CD4-positive, alpha-beta T cell (primary cell): ENCODE measurements at places on chromosomes 11 and 22.
A peak's percentile ranks its signal among the peaks of the same experiment; 100 is the strongest.

- DNase-seq: no peak
These were observed 69.0 kb upstream of the THY1 start for GRCh38 chr11:119491753-119492510.

GRCh38 chr11:70579316-70579955, 181.1 kb downstream of the CTTN start:
- no peak for DNase-seq

DNA sequence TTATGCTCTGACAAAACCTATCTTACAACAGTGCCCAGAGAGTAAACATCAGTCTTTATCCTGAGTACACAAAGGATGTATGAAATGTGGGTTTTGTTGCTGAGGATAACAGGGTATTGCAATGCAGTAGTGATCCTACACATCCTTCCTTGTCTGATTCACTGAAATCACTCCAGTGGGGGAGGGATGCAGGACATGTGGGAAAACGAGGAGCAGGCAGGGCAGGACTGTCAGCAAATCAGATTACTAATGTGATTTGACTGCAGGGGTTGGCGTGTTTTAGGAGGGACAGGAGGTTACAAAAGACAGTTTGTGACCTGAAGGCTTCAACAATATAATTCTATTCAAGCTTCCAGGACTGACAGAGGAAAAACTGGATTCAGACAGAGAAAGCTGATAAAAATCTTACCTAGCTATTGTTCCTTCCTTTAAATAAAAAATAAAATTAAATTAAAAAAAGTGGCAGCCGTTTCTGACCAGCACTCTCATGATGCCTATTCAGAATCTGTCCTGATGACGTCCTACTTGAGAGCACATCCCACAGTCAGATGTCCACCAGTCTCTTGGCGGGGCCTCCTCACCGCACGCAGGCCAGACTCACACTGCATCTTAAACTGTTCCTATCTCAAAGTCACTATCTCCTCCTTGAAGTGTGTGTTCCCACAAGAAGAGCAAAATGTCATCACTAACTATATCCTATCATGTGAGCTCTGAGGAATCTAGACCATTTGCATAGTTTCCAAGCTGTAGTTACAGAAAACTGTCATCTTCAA, 50.6 kb upstream of the MN1 start:
- DNase-seq: no peak

DNA sequence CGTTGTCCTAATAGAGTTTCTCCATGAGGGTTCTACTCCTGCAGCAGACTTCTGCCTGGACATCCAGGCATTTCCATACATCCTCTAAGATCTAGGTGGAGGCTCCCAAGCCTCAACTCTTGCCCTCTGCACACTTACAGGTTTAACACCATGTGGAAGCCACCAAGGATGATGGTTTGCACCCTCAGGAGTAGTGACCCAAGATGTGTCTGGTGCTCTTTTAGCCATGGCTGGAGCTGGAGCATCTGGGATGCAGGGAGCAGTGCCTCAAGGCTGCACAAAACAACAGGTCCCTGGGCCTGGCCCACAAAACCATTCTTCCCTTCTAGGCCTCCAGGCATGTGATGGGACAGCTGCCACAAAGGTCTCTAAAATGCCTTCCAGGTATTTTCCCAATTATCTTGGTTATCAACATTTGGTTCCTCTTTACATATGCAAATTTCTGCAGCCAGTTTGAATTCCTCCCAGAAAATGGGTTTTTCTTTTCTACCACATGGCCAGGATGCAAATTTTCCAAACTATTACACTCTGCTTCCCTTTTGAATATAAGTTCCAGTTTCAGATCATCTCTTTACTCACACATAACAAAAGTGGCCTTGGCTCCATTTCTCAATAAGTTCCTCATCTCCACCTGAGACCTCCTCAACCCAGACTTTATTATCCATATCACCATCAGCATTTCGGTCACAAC, 69.5 kb upstream of the GNAZ start:
- no peak for DNase-seq

GRCh38 chr11:120605469-120605868, 93.9 kb downstream of the GRIK4 start:
- no peak for DNase-seq

- DNase-seq: no peak
These were observed 166.7 kb upstream of the GUCY1A2 start for GRCh38 chr11:107184986-107185385.

DNA sequence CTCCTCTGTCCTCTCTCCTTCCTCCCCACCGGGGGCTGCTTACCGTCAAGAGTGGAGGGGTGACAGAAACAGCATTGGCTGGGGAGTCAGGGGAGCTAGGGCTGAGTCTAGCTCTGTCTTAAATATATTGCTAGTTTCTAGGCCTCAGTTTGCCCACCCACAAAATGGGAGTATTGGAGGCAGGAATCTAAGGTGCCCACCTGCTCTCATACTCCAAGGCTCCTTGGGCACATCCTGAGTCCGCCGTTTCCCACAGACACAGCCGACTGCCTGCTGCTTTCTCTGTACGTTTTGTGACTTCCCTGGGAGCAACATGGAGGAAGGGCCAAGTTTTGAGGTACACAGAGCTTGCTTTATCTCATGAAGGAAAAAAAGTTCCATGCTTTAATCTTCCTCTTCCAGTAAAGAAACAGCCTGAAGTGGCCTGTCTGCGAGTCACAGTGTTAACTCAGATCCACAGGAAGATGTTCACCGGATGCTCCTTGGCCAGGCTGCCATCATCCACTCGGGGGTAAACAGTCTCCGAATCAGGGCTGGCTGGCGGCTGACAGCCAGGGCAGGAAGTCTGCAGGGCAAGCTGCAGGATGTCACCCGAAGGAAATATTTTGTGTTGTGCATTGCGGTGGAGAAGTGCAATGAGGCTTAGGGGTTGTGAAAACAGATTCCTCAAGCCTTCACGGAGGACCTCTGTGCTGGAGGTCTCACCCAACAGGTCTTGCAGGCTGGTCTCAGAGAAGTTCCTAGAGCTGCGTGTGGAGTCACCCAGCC, 11.0 kb upstream of the CERK start:
- DNase-seq: peak; percentile 78

DNA sequence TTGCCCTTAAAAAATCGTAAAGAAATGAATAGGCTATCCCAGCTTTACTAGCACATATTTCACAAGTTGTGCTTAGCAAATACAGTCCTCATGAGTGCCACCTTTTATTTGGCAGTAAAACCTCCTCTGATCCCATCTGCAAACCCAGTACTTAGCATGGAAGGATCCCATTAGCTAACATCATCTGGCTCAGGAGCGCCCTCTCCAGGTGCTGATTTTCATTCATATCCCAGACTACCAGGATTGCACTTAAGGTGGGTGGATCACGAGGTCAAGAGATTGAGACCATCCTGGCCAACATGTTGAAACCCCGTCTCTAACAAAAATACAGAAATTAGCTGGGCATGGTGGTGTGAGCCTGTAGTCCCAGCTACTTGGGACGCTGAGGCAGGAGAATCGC, 76.1 kb upstream of the PAX6 start:
- DNase-seq: no peak
